PC-9 (cell line): ENCODE measurements at places on chromosomes 13 and 19.

DNA sequence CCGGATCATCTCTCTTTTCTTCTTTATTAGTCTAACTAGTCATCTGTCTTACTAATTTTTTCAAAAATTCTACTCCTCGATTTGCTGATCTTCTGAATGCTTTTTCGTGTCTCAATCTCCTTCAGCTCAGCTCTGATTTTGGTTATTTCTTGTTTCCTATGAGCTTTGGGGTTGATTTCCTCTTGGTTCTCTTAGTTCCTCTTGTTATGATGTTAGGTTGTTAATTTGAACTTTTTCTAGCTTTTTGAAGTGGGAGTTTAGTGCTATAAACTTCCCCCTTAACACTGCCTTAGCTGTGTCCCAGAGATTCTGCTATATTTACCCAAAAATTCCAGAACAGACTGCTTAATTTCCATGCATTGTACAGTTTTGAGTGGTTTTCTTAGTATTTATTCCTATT lies 3.4 kb downstream of the FCAR start:
- no peaks in the 10 kb centered on the region for H3K4me1 ChIP-seq
- no peak overlapping the region for H3K27ac ChIP-seq
- H3K4me3 ChIP-seq: no peak overlapping the region
- H3K36me3 ChIP-seq: no peaks in the 10 kb centered on the region
- no peak for DNase-seq

DNA sequence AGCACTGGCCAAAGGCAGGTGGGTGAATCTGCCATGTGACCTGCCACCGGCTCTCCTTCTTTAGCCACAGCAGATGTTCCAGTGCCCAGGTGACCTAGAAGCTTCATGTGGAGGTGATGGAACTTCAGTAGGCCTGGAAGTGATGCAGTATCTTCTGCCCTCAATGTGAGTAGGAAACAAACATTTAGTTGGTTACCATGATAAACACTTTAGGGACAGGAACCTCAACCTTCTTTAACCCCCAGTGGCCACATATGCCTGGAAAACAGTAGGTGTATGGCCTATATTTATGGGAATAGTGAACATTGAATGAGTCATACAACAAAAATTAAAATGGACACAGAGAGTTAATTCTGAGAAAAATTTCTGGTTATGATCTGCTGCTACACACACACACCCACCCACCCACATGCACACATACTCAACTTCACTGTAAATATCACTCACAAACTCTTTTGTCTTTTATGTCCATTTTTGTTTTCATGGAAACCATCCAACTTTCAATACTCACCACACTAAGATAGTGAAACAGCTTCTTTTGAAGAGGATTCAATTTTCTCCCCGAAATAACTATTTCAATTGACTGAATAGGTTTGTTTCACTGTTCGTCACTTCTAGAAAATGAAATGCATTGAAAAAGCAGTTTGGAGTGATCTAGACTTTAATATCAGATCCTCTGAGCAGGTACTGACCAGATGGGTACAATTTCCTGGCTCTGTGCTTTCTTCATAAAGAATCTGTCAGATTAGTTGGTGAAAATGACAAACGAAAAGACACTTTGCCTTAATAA lies 97.3 kb downstream of the STARD13 start:
- H3K27ac ChIP-seq: no peak overlapping the region
- H3K36me3 ChIP-seq: no peaks in the 10 kb centered on the region
- no peak for DNase-seq
- no peaks in the 10 kb centered on the region for H3K4me1 ChIP-seq
- no peak overlapping the region for H3K4me3 ChIP-seq

DNA sequence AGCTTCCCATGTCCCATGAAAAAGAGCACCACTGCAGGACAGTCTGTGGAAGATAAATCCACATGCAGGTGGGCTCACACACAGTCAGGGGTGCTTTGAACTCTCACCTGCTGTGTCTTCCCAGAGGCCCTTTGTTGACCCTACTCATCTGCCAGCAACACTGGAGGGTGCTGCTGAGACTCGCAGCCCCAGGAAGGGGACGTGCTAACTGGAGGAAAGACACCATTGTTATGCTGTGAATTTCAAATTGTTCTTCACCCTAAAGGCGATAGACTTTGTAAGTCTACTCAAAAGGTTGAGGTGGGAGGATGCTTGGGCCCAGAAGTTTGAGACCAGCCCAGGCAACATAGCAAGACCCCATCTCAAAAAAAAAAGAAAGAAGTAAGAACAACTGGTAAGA lies 107.3 kb upstream of the SERP2 start:
- H3K4me1 ChIP-seq: peaks cover 22% of the 10 kb centered on the region
- no peak overlapping the region for H3K27ac ChIP-seq
- no peaks in the 10 kb centered on the region for H3K27me3 ChIP-seq
- H3K36me3 ChIP-seq: no peaks in the 10 kb centered on the region

DNA sequence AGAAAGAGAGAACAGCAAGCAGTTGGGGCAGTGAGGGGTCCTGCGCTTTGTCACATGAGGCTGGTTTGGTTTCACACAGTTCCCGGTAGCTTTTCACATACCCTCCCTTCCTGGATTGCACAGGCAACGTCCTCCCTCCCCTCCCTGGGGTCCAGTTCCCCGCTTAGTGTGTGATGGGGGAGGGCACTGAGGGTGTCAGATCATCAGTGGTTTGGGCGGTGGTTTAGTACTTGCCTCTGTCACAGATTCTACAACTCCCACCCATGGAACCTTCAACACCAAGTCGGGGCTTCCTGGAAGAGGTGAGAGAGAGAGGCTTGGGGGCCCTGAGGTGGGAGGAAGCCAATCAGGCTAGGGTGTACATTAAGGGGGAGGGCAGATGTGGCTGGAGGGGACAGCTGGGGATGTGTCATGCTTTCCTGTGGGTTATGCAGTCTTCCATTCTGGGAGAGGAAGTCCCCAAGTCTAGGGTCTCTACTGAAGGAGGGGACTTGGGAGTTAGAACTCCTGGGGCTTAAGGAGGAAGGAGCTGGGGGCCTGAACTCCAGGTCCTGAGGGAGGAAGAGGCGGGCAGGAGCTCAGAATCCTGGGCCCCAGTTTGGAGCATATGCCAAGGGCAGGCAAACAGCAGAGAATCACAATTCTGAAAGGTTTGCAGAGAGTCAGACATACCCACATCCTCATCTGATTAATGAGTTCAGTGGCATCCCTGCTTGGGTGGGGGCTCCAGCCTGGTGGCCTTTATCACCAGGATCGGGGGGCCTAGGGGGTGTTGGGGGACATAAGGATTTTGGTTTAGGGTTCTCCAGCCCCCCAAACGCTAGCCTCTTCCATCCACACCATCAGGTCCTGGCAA lies at the start of gene NKG7:
Gene NKG7, minus strand, starts transcription at position 6 of the 856 bp plus-strand sequence. CDS start 119 bp downstream, outside the sequence.
- H3K27ac ChIP-seq: no peak within 1 kb of the TSS

GRCh38 chr13:59345311-59345710 lies 818.4 kb downstream of the DIAPH3 start:
- no peaks in the 10 kb centered on the region for H3K27me3 ChIP-seq
- no peaks in the 10 kb centered on the region for H3K36me3 ChIP-seq
- DNase-seq: no peak
- no peak overlapping the region for H3K4me3 ChIP-seq
